PC-3 (cell line): ENCODE measurements at places on chromosomes 5 and 9. TPM values are rescaled to one million over a fixed set of nuclear protein-coding genes. Genes with fewer than 3 reads are reported as not detected.

GRCh38 chr9:17422994-17423680 lies 155.7 kb upstream of the SH3GL2 start:
- H3K4me3 ChIP-seq: no peak overlapping the region
- DNase-seq: peak; percentile 37
- no peaks in the 10 kb centered on the region for H3K27me3 ChIP-seq

DNA sequence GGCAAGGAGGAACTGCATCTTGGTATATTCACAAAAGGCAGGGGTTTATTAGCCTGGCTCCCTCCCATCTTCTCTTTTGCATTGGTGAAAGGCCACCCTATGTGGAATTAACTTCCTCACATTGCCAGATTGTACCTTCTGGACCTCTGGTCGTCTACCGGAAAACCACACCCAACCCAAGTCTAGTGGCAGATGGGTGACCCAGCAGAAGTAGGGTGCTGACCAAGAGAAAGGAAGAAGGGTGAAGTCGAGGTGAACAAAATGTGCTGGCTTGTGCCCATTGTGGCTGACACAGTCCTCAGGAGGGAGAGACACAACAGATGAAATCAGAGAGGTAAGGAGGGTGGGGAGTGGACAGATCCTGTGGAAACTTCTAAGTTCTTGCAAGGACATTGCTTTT lies 39.8 kb upstream of the DAP start:
- H3K27me3 ChIP-seq: no peaks in the 10 kb centered on the region
- no peaks in the 10 kb centered on the region for H3K36me3 ChIP-seq
- no peak overlapping the region for H3K4me3 ChIP-seq
- no peak overlapping the region for H3K27ac ChIP-seq
- H3K4me1 ChIP-seq: no peaks in the 10 kb centered on the region

DNA sequence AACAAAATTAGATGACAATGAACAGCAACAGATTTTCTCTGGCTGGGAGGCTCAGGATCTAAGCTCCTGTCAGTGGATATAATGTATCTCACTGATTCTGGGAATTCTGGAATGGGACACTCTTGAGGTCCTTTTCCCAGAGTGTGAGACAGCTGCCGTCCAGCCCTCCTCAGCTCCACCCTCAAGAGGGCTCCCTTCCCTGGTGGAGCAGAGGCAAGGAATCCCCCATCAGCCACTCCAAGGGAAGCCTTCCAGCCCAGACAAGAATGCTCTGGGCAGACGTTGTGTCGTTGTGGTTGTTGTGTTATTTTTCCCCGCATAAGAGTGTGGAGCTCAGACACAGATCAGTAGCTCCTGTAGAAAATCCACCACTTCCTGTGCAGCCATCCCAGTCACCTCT lies 47.7 kb upstream of the ATP10B start:
- H3K27ac ChIP-seq: no peak overlapping the region
- no peaks in the 10 kb centered on the region for H3K36me3 ChIP-seq
- no peaks in the 10 kb centered on the region for H3K4me1 ChIP-seq
- H3K27me3 ChIP-seq: no peaks in the 10 kb centered on the region
- no peak for DNase-seq

GRCh38 chr9:84271531-84271900 lies 69.0 kb downstream of the SLC28A3 start:
- H3K27me3 ChIP-seq: peaks cover 7% of the 10 kb centered on the region; the same call in 1 of the 2 replicates
- H3K4me1 ChIP-seq: no peaks in the 10 kb centered on the region
- no peak overlapping the region for H3K4me3 ChIP-seq
- H3K27ac ChIP-seq: no peak overlapping the region
- no peak for DNase-seq
- no peaks in the 10 kb centered on the region for H3K36me3 ChIP-seq

LHX3 gene
- total RNA-seq: not detected in 2 replicates

TENT4A gene
- total RNA-seq: 39.3 and 42.4 TPM in 2 replicates

DNA sequence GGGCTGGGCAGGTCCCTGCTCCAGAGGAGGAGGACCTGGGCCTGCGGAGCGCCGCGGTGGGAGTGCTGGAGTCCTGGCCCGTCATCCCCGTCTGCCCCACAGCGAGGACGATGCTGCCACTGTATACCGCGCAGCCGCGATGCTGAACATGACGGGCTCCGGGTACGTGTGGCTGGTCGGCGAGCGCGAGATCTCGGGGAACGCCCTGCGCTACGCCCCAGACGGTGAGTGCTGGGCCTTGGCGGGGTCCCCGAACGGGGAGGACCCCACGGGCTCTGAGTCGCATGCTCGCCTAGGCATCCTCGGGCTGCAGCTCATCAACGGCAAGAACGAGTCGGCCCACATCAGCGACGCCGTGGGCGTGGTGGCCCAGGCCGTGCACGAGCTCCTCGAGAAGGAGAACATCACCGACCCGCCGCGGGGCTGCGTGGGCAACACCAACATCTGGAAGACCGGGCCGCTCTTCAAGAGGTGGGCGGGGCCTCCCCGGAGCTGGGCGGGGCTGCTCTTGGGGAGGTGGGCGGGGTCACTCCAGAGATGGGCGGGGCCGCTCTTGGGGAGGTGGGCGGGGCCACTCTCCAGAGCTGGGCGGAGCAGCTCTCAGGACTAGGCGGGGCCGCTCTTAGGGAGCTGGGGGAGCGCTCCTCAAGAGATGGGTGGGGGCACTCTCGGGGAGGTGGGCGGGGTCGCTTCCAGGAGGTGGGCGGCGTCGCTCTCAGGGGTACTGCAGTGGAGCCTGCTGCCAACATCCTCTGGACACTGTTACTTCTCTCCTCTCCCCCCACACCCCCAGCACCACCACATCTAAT lies 13.1 kb downstream of the LRRC26 start:
- H3K4me1 ChIP-seq: no peaks in the 10 kb centered on the region; the same call in 1 of the 2 replicates
- peaks cover 17% of the 10 kb centered on the region for H3K27me3 ChIP-seq
- peak overlapping the region; percentile 31 for H3K4me3 ChIP-seq
- no peaks in the 10 kb centered on the region for H3K36me3 ChIP-seq
- no peak overlapping the region for H3K27ac ChIP-seq

- H3K4me3 ChIP-seq: no peak overlapping the region
- H3K36me3 ChIP-seq: no peaks in the 10 kb centered on the region
- DNase-seq: no peak
- no peaks in the 10 kb centered on the region for H3K4me1 ChIP-seq
- H3K27ac ChIP-seq: no peak overlapping the region
- H3K27me3 ChIP-seq: no peaks in the 10 kb centered on the region
Observed at GRCh38 chr9:97548379-97548778, 46.9 kb downstream of the TMOD1 start.

DNA sequence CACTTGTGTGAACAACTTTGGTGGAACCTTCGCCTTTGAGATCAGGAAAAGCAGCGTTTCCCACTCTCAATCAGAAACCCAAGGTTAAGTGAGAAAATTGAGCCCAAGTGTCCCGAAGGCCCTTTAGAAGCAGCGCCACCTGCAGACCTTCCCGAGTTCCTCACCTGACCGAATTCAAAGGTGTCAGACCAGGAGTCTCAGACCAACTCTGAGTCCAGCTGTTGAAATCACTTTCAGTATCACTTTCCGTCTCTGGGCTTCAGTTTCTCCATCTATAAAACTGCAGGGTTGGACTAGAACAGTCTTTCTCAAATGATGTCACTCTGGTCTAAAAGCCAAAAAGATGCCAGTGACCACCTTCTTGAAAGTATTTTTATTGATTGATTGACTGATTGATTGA lies 31.7 kb upstream of the GRHPR start:
- DNase-seq: peak; percentile 17
- H3K4me3 ChIP-seq: no peak overlapping the region
- H3K27me3 ChIP-seq: no peaks in the 10 kb centered on the region
- no peaks in the 10 kb centered on the region for H3K4me1 ChIP-seq

DNA sequence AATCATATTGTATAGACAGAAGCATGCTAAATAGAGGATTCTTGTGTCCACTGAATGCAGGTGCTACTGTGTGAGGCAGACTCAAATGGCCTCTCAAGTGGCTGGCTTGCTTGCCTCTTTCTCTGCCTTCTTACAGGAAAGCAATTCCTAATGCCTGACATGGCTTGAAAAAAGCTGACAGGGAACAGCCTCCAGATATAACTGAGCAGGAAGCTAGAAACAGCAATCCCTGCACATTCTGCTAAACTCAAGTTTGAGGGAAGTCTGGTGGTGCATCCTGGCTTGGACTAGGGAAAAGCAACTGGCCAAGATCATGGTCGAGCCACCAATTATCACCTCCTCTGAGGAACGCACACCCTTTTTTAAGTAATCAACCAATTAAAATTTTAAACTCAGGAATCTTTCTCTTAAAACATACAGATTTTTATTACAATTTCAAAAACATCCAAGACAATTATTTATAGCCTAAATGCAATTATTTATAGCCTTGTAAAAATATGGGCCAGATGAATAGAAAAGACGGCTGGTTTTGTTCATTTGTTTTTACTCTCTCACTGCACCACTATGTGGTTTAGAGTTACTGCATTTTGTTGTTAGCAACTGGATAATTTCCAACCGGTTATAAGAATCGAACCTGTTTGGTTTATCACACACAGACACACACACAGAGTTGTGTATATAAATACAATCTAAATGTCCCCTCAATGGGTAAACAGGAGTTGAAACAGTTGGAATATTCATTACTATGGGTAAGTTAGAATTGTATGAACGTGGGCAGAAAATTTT lies 290.9 kb upstream of the ANKRD55 start:
- no peaks in the 10 kb centered on the region for H3K36me3 ChIP-seq
- DNase-seq: peak; percentile 5
- no peaks in the 10 kb centered on the region for H3K27me3 ChIP-seq
- H3K27ac ChIP-seq: peak overlapping the region; percentile 41
- H3K4me3 ChIP-seq: no peak overlapping the region

- no peak for DNase-seq
- no peak overlapping the region for H3K4me3 ChIP-seq
- H3K27me3 ChIP-seq: no peaks in the 10 kb centered on the region
Observed at GRCh38 chr5:156128026-156128425, 198.9 kb upstream of the SGCD start.

- no peak overlapping the region for H3K4me3 ChIP-seq
- H3K27ac ChIP-seq: no peak overlapping the region
- peaks cover 3% of the 10 kb centered on the region; the same call in 1 of the 2 replicates for H3K27me3 ChIP-seq
- DNase-seq: no peak
Observed at GRCh38 chr9:36878986-36879982, 154.8 kb downstream of the PAX5 start.

DNA sequence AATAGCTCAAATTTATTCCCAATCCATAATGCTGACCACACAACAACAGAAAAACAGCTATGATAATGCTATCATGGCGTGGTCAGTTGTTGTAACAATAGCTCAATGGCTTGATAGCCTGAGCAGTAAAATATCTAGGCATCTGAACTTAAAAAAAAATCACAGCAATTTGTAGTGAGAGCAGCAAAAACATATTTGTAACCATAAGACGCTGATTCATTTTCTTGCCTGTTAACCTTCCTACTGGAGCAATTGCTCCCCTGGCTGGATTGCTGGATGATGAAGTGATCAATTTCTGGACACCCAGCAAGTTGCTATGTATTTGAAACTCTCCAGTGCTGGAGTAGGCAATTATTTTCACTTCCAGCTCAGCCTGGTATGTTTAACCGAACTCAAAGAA lies 115.1 kb downstream of the PCSK1 start:
- no peaks in the 10 kb centered on the region for H3K27me3 ChIP-seq
- no peak overlapping the region for H3K27ac ChIP-seq
- H3K36me3 ChIP-seq: no peaks in the 10 kb centered on the region
- H3K4me1 ChIP-seq: peaks cover 12% of the 10 kb centered on the region
